ENCODE measurements at places on chromosomes 12 and 14.

GRCh38 chr14:37230551-37231194 lies 32.9 kb downstream of the MIPOL1 start:
- no peak for DNase-seq

DNA sequence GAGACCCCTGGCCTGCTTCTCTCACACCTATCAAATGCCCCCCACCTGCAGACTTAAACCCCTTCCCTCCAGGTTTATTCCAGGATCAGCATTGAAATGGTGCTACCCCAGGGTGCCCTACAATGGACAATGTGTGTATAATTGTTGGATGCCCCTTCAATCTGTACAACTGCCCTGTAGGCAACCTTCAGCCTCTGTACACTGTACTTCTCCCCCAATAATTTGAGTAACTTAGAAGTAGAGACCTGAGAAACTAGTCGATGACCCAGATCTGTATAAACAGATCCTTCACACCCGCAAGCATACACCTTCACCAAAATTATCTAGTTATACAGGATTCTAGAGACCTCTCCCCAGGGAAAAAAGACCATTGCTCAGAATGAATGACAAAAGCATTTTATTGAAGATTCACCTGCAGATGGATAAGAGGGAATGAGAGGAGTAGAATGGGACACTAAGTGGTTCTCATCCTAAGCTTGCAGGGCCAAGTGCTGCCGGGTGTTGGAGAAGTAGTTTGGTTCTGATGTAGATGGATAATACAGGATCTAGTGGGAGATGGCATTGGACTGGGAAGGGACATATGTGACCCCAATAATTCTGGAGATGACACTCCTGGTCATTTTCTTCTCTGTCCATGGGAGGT lies 7.6 kb downstream of the KRT4 start:
- no peak for DNase-seq

- DNase-seq = no peak
Observed at GRCh38 chr14:35286707-35287106, 5.5 kb upstream of the PSMA6 start.

DNA sequence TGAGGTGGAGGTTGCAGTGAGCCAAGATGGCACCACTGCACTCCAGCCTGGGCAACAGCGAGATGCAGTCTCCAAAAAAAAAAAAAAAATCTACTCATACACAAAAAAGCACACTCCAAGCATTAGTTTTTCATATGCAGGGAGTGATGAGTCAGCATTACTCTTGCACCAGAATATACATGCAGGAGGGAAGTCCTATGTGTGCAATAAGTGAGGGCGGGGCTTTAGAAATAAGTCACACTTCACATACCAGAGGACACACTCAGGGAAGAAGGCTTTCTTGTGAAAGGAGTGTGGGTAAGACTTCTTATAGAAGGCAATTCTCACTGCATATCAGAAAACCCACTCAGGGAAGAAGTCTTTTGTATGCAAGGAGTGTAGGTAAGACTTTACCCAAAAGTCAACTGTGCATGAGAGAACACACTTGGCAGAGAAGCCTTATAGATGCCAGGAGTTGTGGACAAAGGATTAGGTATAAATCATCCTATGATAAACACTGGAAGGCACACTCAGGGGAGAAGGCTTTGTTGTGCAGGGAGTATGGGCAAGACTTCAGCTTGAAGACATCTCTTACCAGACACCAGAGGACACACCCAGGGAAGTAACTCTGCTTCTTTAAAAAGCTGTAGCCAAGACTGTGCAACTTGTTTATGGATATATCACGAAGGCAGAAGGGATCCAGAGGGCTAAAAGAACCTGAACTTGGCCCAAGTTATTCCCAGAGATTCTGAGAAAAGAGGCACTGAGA lies 50.5 kb downstream of the ATF7 start:
- DNase-seq = no peak

DNA sequence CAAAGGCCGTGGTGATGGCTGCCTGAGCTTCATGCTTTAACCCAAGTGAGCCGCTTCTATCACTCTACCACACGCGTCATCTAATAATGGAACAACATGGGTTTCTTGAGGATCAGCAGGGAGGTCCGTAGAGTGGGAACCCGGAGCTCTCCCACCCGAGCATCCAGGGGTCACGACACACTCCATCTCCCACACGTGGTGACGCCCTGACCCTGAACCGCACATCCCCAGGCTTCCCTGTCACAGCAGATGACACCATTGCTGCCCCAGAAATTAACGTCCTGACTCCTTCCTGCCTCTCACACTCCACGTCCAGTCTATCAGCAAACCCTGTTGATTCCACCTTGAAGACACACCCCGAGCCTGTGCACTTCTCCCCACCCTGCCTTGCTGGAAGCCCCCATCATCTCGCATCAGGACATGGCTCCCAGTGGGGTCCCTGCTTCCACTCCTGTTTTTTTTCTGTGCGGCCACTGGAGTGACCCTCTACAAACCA lies 163.2 kb downstream of the PIWIL1 start:
- DNase-seq = no peak

Measured in ELF-1 (cell line).